ENCODE measurements at places on chromosomes 2 and 18.

DNA sequence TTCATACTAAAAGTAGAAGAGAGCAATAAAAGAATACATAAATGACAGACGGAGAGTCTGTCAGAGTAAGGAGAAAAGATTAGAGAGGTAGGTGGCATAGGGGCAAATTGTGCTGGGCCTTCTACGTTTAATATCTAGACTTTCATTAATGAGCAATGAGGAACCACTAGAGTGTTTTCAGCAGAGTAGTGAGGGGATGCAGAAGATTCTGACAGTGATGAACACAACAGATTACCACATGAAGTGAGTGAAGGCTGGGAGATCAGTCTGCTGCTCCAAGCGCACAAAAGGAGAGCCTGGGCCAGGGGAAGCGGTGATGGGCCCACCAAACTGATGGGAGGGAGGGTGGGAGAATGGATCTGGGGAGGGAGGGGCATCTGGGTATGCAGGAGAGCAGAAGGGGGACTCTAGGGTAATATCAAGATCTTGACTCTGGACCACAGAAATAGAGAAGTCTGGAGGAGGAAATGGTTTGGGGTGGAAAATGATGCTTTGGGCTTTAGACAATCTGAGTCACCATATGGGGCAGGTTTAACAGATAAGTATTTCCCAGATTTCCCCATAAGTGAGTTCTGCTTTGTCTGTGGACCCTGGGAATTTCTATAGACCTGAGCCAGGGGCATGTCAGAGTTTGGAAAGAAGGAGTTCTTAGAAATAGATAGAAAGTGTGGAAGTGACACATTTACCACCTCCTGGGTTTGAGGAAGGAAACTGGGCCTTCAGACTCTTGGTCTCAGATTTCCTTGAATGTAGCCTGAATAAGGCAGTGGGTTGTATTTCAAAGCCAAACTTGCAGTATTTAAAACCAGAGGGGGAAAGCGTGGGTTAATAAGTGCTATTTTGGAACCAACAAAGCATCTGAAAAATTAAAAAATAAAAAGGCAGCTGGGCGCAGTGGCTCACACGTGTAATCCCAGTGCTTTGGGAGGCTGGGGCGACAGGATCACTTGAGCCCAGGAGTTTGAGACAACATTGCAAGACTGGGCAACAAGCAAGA, 15.0 kb upstream of the IL1A start:
- peak; percentile 52 for DNase-seq

DNA sequence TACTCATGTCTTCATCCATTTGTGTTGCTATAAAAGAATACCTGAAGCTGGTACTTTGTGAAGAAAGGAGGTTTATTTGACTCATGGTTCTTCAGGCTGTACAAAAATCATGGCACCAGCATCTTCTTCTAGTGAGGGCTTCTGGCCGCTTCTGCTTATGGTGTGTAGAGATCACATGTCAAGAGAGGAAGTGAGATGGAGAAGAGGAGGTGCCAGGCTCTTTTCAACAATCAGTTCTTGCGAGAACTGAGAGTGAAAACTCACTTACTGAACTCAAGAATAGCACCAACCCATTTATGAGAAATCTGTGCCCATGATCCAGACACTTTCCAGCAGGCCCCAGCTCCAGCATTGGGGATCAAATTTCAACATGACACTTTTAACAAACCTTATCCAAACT, 30.0 kb upstream of the BARD1 start:
- DNase-seq: no peak

DNA sequence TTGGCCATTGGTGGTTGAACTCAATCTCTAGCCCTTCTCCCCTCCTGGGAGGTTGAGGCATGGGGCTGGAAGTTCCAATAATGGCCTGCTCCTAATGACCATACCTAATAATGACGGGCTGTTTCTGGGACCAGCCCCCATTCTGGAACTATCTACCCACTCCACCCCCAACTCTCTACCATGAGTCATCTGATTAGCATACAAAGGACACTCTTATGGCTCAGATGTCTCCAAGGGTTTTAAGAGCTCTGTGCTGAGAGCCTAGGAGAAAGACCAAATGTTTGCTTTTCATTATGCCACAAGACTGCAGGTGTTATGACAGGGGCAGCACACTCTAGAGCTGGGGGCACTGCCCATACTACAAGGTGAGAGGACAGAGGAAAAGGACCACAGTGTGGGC, 137.0 kb upstream of the NCKAP5 start:
- DNase-seq: no peak

- no peak for DNase-seq
Measured at GRCh38 chr18:11520536-11520935, 88.9 kb upstream of the SLC35G4 start.

GRCh38 chr2:43233218-43234212, 7.1 kb upstream of the ZFP36L2 start:
- no peak for DNase-seq

Data from mesenchymal stem cell (in vitro differentiated cells and primary cell).